Pulmonary artery endothelial cell (primary cell): ENCODE measurements at places on chromosomes 3 and 15. TPM values are rescaled to one million over a fixed set of nuclear protein-coding genes. Genes with fewer than 3 reads are reported as not detected.

The ROBO1 gene
- total RNA-seq, result 16.8 and 26.4 TPM in 2 replicates

The ILDR1 gene
- not detected in 2 replicates for total RNA-seq

The TTLL13 gene
- total RNA-seq, result 0.04 TPM in 1 of 2 replicates, not detected in the other

The ATP13A5 gene
- not detected in 2 replicates for total RNA-seq

The C3orf85 gene
- not detected in 2 replicates for total RNA-seq

The PLS1 gene
- 3.4 TPM in 2 replicates for total RNA-seq

The PCOLCE2 gene
- 8.5 and 12.1 TPM in 2 replicates for total RNA-seq

The UPK1B gene
- total RNA-seq, result not detected in 2 replicates

The MKRN3 gene
- total RNA-seq, result 0.40 TPM in 1 of 2 replicates, not detected in the other

The GPR149 gene
- not detected in 2 replicates for total RNA-seq

DNA sequence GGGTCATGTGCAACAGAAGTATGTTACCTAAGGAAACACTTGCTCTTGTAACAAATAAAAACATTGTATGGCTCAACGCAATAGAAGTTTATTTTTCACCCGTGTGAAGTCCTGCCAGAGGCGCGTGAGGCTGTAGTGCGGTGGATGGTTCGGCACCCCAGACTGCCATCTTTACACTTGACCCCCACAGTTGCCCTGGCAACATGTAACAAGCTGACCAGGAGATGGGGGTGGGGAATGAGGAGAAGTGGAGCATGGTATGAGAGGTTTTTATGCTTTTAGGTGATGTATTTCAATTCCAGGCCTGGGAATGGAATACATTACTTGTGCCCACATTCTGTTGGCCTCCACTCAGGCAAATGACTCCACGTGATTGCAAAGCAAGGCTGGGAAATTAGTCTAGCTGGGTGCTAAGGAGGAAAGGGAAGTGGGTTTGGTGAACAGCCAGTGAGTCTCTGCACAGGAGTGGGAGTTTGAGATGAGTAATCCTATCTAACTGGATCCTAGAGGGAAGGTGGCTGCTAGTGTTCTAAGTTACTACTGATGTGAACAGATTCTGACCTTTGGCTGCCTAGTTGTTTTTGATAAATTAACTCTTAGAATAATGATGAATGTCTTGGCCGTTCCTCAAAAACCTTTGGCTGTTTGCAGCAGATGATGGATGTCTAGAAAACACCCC lies 33.8 kb upstream of the GREM1 start:
- DNase-seq, result no peak

- no peak for DNase-seq
These were observed 12.1 kb upstream of the GATA2 start for GRCh38 chr3:128504963-128505730.

DNA sequence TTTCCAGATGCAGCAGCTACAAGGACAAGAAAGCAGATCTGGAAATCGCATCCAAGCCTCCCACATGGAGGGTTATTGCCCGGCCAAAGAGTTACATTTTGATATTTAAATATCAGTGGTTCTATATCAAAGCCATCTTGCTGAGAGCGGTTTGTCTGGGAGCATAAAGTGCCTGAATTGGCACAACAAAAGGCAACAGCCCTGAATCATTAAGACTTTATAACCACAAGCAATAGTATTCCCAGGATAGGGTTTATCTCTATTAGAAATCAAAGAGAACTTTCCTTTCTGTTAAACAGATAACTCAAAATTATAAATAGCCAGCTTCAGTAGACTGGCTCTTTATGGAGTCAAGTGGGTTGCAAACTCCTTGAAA lies 564.7 kb downstream of the ROBO1 start:
- no peak for DNase-seq

DNA sequence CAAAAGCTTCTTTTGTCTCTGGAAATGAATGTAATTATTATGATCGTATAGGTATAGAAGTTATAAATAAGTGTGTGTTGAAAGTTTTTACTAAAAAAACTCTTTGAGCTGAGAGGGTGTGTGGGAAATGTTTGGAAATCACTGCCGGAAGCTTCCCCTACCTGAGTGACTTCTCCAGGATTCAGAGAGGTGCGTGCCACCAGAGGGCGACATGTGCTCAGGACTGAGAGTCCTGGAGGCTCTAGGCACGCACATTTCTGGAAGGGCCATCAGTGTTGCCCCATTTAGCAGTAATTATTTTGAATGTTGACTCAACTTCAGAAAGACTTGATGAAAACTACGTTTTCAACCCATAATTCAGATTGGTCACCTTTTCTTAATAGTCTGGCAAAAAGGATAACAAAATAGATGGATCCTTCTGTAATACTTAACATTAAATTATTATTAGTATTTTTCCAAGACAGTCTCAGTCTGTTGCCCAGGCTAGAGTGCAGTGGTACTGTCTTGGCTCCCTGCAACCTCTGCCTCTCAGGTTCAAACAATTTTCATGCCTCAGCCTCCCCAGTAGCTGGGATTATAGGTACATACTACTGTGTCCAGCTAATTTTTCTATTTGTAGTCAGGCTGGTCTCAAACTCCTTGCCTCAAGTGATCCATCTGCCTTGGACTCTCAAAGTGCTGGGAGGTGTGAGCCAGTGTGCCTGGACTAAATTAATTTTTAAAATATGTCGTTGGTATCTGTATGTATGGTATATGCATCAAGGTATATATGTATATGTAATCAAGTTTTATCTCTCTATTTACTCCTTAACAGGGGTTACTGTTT lies 34.5 kb downstream of the GPR171 start:
- no peak for DNase-seq

- DNase-seq, result no peak
These were observed 57.5 kb upstream of the TRA2B start for GRCh38 chr3:185995352-185995751.

GRCh38 chr3:46853441-46854415 lies 9.5 kb downstream of the MYL3 start:
- DNase-seq, result no peak

GRCh38 chr3:147384210-147385058 lies 21.9 kb downstream of the ZIC4 start:
- no peak for DNase-seq

DNA sequence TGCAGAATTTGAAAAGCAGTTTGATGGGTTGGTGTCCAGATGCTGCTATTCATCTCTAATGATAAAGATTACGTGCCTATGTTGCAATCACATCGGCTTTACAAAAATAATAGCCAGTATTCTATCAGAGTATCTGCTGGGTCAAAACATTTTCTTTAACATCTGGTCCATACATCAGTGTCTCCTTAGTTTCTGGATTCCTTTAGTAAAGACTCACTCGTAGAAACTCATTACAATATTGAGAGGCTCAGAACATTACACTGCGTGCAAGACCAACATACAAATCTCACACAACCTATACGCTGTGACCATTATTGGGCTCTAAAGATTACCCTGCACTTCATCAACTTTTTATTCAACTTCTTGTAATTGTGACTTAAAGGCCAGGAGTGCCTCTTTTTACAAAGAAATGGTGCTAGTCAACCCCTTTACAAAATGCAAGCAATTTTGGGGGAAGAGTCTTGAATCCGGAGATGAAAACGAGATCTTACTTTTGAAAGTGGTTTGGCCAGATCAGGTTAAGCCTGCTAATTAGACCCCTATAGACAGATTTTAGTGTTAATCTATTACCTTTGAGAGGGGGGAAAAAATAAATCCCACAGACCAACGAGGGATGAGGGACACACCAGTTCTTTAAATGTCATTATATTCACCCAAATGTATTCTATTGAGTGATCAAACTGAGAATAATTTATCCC lies 2.9 kb downstream of the TRA2B start:
- DNase-seq, result no peak

DNA sequence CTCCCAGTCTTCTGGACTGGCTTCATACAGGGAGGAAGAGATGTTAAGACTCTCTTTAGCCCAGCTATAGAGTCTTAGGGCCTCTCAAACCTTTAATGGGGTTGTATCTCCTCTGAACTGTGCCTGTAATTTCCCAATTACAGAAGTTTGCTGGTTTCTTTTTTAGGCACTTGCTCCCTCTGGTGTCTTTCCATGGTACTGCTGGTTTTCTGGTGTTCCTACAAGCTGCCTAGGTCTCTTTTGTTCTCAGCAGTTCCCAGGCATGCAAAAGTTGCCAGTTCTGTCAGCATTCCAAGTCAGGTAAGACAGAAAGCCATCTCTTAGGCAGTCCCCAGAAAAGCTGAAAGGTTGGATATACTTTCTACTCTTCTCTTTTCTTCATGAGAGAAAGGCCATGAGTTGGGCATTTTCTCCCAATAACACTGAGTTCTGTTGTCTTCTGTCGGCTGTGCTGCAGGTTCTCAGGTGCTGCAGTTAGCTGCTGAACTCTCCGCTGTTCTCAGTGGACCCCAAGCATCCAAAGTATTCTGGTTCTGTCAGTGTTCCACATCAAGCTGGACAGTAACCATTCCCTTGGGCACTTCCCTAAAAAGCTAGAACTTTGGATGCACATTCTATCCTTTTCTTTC lies 54.4 kb upstream of the EHHADH start:
- no peak for DNase-seq

DNA sequence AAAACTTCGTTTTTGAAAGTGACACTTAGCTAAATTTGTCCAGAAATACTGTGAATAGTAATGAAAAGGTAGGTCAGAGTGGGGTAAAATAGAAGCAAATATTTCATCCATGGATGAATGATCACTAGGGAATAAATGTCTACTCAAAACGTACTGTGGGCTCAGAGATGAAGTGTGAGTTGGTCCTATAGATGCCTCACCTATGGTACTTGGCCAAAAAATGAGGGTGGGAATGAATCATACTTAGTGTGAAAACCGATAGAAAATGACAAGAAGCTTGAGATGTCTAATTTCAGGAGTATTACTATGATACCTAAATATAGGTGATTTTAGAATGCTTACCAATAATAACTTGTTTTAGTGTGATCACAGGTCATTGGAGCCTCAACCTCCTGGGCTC lies 155.9 kb downstream of the GMNC start:
- DNase-seq, result no peak

GRCh38 chr3:197750858-197751737 lies 1.4 kb downstream of the FYTTD1 start:
- no peak for DNase-seq

DNA sequence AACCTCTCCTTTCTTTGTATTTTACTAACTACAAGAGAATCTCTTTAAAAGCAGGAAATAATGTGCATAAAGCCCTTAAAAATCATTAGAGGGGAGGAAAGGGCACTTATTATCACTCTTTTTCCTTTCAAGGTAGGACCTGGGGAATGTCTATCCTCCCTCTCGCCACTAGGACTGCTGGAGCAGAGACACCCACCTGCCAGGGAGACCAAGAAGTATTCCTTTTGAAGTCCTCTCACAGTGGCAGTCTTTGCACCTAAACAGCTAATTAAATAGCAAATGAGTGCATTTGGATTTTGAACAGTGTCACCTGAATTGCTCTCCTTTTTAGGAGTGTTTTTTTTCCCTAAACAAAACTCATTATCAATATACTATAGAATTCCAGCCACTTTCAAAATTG lies 874.1 kb downstream of the ZPLD1 start:
- no peak for DNase-seq

DNA sequence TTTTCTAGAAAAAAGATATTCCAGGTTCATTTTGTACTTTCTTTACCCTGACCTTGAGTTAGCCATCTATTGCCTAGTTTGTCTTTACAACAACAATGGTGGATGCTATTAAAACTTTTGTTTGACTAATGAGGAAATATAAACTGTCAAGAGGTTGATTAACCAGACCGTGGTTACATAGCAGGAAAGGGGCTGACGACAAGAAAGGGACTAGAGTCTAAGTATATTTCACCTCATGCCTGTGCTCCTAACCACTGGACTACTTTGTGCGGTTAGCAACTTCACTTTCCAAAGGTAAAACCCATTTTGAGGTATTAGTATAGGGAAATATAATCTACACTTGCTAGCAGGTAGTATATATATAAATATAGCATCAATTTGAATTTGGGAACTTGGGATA lies 327.1 kb downstream of the SATB1 start:
- no peak for DNase-seq

DNA sequence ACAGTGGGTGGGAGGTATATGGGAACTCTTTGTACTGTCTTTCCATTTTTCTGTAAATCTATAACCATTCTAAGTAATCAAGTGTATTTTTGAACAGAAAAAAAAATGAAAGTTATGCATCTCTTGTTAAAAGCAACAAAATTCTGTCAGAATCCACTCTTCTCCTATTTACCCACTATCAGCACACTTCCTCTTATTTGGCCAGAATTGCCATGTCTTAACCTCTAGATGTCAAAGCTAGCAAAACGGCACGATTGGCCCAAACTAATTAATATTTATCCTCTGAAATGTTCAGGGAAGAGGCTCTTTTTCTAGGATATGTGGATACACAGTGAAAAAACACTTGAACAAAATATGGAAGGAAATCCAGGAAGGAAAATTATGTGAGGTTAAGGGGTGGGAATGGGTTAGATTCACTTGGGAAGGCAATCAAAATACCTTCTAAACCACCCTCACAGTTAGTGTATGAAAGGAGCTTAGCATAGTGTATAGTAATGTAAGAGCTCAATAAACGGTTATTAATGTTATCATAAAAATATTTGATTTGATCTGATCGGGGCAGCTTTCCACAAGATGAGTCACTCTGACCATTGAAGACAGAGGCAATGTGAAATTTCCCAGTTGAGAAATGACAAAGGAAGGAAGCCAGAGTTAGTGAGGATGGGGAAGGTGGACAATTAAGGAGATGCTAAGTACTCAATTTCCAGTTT lies 20.1 kb upstream of the TGFBR2 start:
- no peak for DNase-seq

DNA sequence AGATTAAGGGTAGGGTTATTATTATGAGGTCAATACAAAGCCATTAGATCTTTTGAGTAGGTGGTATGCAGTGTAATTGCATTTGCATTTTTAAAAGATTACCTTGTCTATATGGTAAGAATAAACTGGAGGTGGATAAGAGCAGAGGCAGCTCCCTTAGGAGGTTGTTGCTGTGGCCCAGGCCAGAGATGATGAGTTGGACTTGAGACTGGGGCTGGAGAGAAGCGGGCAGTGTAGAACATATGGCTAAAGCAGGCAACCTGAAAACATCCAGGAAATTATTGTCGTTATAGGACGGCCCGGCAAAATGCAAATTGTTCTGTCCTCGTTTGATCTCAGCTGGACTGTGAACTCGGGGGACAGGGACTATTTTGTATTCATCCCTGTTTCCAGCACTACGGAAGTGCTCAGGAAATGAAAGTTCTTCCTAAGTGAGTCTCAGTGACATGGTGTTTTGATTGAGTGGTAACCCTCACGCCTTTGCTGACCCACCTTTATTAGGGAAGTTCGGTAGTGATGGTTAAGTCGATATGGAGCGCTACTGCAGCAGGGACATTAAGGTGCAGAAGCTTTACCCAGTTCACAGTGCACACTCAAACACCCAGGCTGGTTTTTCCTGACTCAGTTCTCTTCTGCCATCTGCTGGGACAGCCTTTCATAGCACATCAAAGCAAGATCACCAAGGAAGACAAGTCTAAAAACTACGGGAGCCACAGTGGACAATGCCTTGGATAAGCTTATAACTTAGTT lies 27.2 kb upstream of the VPS33B start:
- DNase-seq, result peak; percentile 7
